Ureter (tissue), 1 donor: ENCODE measurements at places on chromosomes 13 and 19. TPM values are rescaled to one million over a fixed set of nuclear protein-coding genes. Genes with fewer than 3 reads are reported as not detected.

Gene ZNF577
- total RNA-seq, result 21.5 TPM

Gene OR4F17
- not detected for total RNA-seq

GRCh38 chr13:48110931-48111721 lies 16.2 kb upstream of the MED4 start:
- DNase-seq, result no peak

- peak; percentile 54 for DNase-seq
Observed at GRCh38 chr19:32287811-32288227, 57.6 kb upstream of the ZNF507 start.

DNA sequence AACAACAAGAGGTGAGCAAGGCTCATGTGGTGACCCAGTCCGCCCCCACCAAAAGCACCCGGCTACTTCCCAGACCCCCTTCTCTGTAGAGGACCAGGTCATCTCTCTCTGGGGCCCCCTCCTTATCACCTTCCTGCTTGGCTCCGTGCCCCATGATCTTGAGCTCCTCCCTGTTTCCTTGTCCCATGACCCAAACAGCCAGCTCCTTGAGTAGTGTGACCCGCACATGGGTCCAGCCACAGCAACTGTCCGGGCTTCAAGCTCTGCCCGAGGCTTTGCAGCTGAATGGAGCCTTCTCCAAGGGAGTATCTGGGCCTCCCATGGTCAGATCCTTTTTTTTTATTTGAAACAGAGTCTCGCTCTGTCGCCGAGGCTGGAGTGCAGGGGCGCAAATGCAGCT lies 61.8 kb downstream of the MYO9B start:
- DNase-seq, result no peak
